ENCODE measurements at places on chromosomes 1 and 21. TPM values are rescaled to one million over a fixed set of nuclear protein-coding genes. Genes with fewer than 3 reads are reported as not detected.

Gene RGS5
- total RNA-seq: 3.0 TPM

- H3K27ac ChIP-seq: no peak overlapping the region
- no peaks in the 10 kb centered on the region for H3K4me1 ChIP-seq
- H3K36me3 ChIP-seq: no peaks in the 10 kb centered on the region
- no peaks in the 10 kb centered on the region for H3K27me3 ChIP-seq
Measured at GRCh38 chr1:155044365-155044764, 6.8 kb upstream of the ADAM15 start.

Gene FABP3
- total RNA-seq: not detected

DNA sequence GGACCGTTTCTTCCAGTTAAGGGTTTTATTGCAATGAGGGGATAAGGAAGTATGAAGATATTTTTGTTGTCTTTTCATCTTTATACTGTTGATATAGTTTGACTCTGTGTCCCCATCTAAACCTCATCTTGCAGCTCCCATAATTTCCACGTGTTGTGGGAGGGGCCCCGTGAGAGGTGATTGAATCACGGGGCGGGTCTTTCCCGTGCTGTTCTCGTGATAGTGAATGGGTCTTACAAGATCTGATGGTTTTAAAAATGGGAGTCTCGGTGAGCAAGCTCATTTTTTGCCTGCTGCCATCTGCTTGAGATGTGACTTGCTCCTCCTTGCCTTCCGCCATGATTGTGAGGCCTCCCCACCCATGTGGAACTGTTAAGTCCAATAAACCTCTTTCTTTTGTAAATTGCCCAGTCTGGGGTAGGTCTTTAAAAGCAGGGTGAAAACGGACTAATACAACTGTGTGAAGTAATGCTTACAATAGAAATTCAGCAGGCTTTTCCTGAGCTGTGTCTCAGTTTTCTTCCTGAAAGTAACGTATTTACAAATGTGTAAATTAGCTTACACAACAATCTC, 377.3 kb downstream of the SIPA1L2 start:
- H3K36me3 ChIP-seq: no peaks in the 10 kb centered on the region
- H3K4me1 ChIP-seq: no peaks in the 10 kb centered on the region
- no peak overlapping the region for H3K4me3 ChIP-seq
- no peak for DNase-seq
- no peak overlapping the region for H3K27ac ChIP-seq

Gene OR2T29
- total RNA-seq: not detected

Gene SH2D1B
- not detected for total RNA-seq

DNA sequence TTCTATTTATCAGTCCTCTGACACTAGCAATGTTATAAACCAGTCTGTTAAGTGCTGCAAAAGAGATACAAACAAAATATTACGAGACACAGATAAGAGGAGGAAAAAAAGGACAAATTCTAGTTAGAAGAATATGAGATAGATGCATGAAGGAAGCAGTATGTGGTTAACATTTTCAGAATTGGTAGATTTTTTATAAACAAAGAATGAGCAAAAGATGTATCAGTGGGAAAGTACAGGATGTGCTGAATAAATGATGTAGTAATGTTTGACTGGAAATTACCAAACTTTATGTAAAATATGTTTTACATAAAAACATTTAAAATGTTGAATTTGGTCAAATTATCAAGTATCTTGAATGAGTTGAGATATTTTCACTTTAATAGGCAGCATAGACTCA, 574.2 kb downstream of the NUF2 start:
- H3K36me3 ChIP-seq: no peaks in the 10 kb centered on the region
- DNase-seq: no peak
- H3K27me3 ChIP-seq: no peaks in the 10 kb centered on the region
- no peaks in the 10 kb centered on the region for H3K4me1 ChIP-seq
- no peak overlapping the region for H3K4me3 ChIP-seq

Data from CD8-positive, alpha-beta memory T cell (primary cell).